ENCODE measurements at places on chromosomes 7 and 10. TPM values are rescaled to one million over a fixed set of nuclear protein-coding genes. Genes with fewer than 3 reads are reported as not detected.

GRCh38 chr10:122112625-122113160 is 123.7 kb downstream of the TACC2 start:
- no peaks in the 10 kb centered on the region for H3K36me3 ChIP-seq
- peak overlapping the region; percentile 70 for H3K4me3 ChIP-seq
- DNase-seq = peak; percentile 59
- H3K27ac ChIP-seq = peak overlapping the region; percentile 86

- H3K27me3 ChIP-seq = no peaks in the 10 kb centered on the region
- H3K4me3 ChIP-seq = no peak overlapping the region
- H3K27ac ChIP-seq = no peak overlapping the region
- peaks cover 2% of the 10 kb centered on the region for H3K4me1 ChIP-seq
- no peak for DNase-seq
These were observed 234.3 kb upstream of the C7orf33 start for GRCh38 chr7:148356303-148356702.

DNA sequence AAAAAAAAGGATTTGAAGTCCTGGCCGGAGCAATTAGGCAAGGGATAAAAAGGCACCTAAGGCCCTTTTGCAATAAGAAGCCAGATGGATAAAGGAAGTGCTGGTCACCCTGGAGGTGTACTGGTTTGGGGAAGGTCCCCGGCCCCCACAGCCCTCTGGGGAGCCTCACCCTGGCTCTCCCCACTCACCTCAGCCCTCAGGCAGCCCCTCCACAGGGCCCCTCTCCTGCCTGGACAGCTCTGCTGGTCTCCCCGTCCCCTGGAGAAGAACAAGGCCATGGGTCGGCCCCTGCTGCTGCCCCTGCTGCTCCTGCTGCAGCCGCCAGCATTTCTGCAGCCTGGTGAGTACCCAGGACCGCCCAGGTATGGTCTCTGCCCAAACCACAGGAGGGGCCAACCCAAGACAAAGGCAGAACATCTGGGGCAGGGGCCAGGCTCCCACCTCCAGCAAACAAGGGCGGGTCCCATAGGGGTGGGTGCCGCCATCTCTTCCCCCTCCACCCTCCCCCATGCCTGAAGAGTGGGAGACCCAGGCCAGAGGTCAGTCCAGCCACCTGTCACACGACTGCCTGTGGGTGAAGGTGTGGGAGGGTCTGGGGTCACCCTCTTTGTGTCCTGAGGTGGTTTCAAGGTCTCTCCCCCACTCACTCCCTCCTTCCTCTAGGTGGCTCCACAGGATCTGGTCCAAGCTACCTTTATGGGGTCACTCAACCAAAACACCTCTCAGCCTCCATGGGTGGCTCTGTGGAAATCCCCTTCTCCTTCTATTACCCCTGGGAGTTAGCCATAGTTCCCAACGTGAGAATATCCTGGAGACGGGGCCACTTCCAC is at the start of gene PILRB:
Gene PILRB (plus strand): TSS at position 91 of the 830 bp plus-strand sequence. CDS start 186 bp downstream, at position 277.
- no peak within 1 kb of the TSS for H3K27ac ChIP-seq
- no peak for DNase-seq
- H3K4me3 ChIP-seq = no peak within 1 kb of the TSS

The TBX20 gene
- 8.2 TPM for total RNA-seq

All from mesothelial cell of epicardium (in vitro differentiated cells).